Activated CD4-positive, alpha-beta T cell treated with anti-CD3 and anti-CD28 coated beads, Interleukin-2, amount 10 ng/mL, durations not matched to agents 24 days and 14 days (primary cell): ENCODE measurements at places on chromosomes 2 and 18.

- no peak overlapping the region for H3K27ac ChIP-seq
- no peak for DNase-seq
- H3K36me3 ChIP-seq, result no peaks in the 10 kb centered on the region
- H3K27me3 ChIP-seq, result peaks cover 14% of the 10 kb centered on the region
These were observed 60.6 kb upstream of the SLC16A14 start for GRCh38 chr2:230129343-230129742.

DNA sequence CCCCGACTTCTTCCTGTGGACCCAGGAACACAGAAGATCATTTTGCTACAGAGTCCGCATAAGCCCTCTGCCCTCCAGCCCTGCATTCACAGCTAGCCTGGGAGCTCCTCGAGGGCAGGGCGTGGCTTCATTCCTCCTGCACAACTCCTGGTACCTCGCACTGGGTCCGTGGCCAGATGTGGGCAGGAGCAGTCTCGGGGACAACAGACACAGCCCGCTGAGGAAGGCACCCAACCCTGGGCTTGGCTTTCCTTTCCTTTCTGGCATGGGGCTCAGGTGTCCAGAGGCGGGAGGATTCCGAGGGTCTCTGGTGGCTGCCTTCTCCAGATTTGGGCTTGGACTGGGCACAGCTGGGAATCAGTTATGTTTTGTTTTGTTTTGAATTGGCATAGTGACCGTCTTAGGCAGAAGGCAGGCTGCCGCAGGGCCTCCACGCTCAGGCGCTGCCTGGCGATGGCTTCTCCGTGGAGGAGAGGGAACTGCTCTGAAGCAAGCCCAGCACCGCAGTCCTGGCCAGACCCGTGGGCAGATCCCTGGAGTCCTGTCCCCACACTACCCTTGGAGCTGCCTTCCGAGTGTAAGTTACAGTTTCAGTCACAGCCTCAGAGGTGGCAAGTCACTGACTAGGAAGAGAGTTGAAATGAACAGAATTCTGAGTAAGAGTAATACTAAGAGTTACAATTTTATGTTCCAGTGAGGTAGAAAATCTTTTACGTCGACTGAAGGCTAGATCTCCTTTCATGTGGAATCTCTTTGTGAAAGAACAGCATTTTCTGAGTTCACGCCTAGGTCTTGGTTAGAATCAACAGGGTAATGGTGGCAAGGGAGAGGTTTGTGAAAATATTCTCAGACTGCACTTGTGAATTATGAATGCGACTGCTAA, 47.9 kb downstream of the LDLRAD4 start:
- peaks cover 2% of the 10 kb centered on the region for H3K36me3 ChIP-seq
- H3K27ac ChIP-seq, result peak overlapping the region; percentile 90
- H3K27me3 ChIP-seq, result no peaks in the 10 kb centered on the region
- H3K4me1 ChIP-seq, result peaks cover 59% of the 10 kb centered on the region
- H3K4me3 ChIP-seq, result peak overlapping the region; percentile 76
- peak; percentile 81 for DNase-seq

DNA sequence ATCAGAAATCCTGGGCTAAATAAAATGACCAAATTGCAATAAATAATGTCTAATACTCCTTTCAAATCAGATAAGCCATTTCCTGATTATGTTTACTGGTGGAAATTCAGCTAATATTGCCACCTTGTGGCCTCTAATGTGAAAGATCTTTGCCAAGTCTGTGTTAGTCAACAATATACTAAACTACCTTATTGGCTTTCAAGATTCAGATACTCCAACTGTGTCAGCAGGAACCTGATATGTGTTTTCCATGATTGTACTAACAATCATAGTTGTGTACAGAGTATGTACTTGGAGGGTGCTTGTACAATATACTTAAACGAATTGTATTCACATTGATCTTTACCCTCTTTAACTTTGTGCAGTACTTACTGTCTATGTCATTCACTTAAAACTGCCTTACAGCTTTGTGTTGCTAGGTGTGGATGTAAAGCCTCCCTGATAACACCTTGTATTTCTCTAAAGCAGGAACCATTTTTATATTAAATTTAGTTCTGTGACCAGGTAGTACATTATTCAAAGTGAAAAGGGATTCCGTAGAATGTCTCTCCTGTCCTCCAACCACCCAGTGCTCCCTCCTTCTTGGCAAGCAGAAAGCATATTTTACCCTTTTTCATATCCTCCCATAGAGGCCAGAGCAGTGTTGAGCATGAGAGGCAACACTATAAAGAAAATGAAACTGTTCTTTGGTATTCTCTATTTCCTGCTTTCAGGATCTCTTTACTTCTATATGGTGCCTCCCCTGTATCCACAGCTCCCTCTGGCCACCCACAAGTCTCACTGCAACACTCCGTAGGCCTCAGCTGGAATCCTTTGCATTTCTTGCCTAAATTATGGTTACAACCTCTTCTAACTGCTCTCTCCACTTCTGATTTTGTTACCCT, 75.2 kb upstream of the C2orf15 start:
- peak; percentile 74 for DNase-seq
- H3K36me3 ChIP-seq, result no peaks in the 10 kb centered on the region
- no peak overlapping the region for H3K27ac ChIP-seq
- no peaks in the 10 kb centered on the region for H3K4me1 ChIP-seq
- no peak overlapping the region for H3K4me3 ChIP-seq

DNA sequence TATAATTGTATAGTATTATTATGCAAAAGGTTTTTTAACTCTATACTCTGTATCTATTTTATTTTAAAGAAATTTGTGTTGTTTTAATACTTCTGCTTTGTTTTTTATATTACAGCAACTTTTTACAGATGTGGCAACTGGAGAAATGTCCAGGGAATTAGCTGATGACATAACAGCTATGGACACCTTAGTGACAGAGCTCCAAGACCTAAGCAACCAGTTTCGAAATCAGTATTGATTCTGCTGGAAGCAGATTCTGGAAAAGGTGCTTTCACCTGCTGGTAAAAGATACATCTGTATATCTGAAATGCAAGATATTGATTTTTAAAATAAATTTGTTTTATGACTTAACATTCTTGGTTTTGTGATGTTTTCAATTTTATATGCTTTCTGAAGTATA, 126.1 kb upstream of the LTBP1 start:
- no peak for DNase-seq
- H3K36me3 ChIP-seq, result no peaks in the 10 kb centered on the region
- no peaks in the 10 kb centered on the region for H3K27me3 ChIP-seq
- no peak overlapping the region for H3K27ac ChIP-seq

DNA sequence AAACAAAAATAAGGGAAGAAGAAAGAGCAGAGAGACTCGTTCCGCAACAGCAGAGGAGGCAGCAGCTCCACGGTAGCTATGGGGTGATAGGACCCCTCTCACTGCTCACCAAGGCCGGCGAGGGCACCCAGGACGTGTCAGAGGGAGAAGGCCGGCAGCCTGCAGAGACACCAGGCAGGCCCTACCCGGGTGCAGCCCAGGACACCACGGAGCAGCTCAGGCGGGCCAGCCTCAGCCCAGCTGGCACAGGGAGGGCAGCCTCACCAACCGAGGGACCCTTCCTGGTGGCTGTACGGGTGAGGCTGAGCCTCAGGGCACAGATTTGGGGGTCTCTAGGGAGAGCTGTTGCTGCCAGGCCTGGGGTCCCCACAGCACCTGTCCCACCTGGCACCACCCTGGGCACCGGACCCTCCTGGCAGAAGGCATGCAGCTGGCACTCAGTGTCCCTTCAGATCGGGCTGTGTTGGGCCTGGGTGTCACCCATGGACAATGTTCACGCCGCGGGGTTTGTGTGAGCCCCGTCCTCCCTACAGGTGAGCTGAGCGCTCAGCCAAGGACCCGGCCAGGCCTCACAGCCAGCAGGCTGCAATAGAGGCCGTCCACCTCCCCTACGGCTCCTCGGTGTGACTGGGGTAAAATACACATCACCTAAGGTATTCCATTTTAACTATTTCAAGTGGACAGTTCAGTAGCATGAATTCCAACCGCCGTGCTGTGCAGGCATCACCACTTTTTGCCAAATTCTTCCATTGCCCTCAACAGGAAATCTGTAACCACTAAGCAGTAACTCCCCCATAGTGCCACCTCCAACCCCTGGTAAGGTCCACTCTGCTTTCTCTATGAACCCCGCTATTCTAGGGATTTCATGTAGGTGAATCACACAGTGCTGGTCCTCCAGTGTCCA, 21.6 kb downstream of the KCNG2 start:
- H3K27ac ChIP-seq, result no peak overlapping the region
- DNase-seq, result no peak
- no peak overlapping the region for H3K4me3 ChIP-seq
- peaks cover 9% of the 10 kb centered on the region for H3K27me3 ChIP-seq
- no peaks in the 10 kb centered on the region for H3K36me3 ChIP-seq

GRCh38 chr2:72136331-72136730, 11.3 kb downstream of the CYP26B1 start:
- H3K27ac ChIP-seq, result no peak overlapping the region
- H3K4me3 ChIP-seq, result no peak overlapping the region
- H3K36me3 ChIP-seq, result no peaks in the 10 kb centered on the region
- H3K27me3 ChIP-seq, result no peaks in the 10 kb centered on the region

- H3K4me3 ChIP-seq, result no peak overlapping the region
- peaks cover 8% of the 10 kb centered on the region for H3K4me1 ChIP-seq
- no peak for DNase-seq
These were observed 15.0 kb downstream of the DUSP11 start for GRCh38 chr2:73764945-73765344.

DNA sequence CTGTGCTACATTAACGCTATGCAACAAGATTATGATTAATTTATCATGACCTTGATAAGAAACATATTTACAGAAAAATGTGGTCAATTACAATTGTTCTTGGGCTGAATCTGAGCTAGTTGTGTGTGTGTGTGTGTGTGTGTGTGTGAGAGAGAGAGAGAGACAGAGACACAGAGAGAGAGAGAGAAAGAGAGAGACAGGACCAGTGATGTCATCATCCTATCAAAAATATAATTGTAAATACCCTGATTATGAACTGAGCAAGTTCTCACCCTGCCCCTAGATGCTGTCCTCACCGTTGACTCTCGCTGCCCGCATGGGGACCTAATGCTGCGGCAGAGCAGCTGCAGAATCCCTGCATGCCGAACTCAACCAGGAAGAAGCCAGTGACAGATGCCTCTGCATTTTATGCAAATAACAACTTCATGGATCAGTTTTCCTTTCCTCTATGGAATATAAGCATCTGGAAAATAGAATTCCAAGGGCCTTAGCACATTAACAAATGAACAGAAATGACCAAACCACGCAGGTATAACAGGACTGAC, 512.5 kb downstream of the PLCL1 start:
- H3K27me3 ChIP-seq, result peaks cover 59% of the 10 kb centered on the region
- H3K4me3 ChIP-seq, result no peak overlapping the region
- H3K4me1 ChIP-seq, result no peaks in the 10 kb centered on the region
